ENCODE measurements at places on chromosomes 1 and 21.
A peak's percentile ranks its signal among the peaks of the same experiment; 100 is the strongest.

GRCh38 chr1:86703696-86704457 is 499 bp upstream of the SH3GLB1 start:
- peak; percentile 53 for ATAC-seq

DNA sequence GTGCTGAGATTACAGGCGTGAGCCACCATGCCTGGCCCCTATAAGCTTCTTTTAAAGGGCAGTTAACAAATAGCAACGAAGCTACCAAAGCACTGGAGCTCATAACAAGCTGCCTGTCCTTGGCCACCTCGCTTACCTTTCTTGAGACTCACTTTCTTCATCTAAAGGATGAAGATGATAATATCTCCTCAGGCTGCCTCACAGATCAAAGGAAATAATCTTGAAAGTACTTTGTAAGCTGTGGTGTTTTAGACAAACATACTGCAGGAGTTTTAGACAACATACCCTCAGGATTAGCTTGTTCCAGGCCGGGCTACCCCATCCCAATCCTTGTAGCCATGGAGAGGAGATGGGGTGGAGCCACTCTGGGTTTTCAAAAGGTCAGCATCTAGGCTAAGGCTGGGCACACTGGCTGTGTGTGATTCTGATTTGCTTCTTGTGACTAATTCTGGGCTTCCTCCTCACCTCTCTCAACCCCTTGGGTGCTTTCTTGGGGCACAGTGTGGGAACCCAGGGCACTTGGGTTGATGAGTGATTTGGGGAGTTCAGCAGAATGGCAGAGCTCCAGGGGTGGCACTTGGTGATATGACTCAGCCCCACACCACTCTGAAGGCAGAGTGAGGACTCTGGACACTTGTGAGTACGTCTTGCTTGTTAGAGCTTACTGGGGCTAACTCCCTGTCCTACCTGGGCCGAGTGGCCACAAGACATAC is 5.2 kb downstream of the GPR25 start:
- peak; percentile 49 for ATAC-seq

- no peak for ATAC-seq
These were observed 20.7 kb upstream of the CHIA start for GRCh38 chr1:111269825-111270406.

- ATAC-seq, result no peak
These were observed 123.8 kb upstream of the CHRM3 start for GRCh38 chr1:239262538-239262937.

DNA sequence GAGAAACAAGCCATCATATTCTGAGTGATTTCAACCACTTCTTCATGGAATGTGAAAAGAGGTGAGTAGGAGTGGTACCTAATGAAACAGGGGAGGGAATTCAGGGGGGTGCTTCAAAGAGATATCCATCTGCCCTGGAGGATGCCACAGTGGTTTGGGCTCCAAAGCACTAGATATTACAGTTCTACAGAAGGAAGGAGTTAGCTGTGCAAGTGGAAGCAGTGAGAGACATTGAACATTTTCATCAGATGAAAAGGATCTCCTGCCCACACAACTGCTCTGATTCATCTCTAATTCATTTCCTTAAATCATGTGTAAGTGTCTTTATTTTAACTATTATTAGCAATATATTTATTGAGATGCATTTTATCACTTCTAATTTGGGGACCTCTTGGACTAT is 2.8 kb upstream of the RGS5 start:
- no peak for ATAC-seq

DNA sequence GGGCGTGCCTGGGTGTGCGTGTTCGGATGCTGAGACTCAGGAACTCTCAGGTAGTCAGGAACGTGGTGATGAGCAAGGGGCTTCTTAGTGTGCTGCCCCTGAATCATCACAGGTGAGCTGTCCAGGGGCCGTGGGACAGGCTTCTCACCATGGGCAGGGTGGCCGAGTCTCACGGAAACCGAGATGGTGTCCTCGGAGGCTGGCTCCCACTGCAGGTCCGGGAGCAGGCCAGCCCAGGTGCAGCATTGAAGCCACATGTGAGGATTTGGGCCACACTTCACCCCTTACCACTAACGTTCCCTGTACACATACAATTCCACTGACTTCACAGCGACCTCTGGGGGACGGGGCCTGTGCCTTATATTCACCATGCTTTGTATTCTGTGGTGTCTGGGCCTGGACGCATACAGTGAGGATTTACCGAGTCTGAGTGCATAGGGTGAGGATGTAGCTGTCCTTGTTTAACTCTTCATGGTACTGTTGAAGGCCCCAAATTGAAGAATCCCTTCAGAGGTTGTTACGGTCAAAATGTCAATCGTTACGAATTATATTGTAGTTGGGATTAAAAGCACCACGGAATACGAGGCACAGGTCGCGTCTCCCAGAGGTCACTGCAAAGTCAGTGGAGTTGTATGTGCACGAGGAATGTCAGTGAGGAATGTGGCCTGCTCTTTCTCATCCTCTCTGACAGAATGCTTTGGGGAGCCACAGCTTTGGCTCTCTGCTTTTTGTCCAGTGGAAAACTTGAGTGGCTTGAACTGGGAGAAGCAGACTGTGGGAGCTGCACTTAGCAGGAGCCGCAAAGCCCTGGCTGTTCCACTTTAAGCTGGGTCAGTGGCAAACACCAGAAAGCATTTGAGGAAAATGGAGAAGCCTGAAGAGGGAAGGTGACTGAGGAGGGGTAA is 95.3 kb downstream of the MTR start:
- peak; percentile 21 for ATAC-seq

DNA sequence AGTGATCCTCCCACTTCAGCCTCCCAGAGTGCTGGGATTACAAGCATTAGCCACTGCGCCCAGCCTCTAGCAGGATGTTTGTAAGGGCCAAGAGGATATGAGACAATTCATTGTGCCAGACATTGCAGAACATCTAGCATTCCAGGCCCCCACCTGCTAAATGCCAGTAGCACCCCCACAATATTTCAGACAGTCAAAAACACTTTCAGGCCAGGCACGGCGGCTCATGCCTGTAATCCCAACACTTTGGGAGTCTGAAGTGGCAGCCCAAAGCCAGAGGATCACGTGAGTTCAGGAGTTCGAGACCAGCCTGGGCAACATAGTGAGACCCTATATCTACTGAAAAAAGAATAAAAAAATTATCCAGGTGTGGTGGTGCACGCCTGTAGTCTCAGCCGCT is 12.9 kb downstream of the PPIE start:
- ATAC-seq, result no peak

Data from esophagus mucosa (tissue), 1 donor.